Effector memory CD8-positive, alpha-beta T cell (primary cell): ENCODE measurements at places on chromosomes 6 and 20.

DNA sequence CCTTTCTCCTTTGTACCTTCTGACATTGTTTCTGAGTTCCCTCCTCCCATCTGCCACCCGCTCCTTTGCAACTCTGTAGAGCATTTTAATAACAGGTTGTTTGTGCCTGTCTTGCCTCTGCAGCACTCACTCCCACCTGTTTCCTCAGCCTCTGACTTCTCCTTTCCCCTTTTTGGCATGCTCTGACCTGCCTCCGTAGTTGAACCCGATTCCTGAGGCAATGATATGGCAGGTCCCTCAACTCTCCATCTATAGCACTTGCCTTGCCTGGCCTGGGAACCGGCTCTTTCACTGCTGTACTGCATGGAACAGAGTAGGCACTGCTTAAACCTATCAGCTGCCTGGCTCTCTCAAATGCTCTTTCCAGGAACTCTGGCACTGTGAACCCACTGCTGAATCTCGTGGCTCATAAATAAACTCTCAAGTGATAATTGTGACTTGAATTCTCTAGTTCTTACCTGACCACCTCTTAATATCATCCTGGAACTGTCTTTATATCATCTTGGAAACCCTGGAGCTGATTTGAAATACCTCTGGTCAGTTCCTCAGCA lies 50.3 kb downstream of the UTRN start:
- no peak for DNase-seq

DNA sequence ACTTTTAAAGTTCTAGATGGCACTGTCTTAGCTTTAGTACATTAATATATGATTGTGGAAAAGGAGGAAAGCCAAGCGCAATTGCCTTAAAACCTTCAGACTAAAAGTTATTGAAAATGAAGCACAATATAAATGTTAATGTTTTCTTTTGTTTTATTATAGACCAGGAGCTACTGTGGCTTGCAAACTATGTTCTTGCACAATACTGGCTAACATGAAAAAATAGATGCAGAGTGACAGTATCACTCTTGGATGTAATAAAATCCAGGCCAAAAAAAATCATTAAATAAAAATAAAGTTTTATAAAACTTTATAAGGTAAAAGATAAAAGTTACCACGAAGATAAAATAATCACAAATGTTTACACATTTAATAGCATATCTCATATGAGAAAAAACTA lies 18.3 kb upstream of the PLN start:
- DNase-seq, result no peak

GRCh38 chr6:7073082-7073820 lies 34.5 kb upstream of the RREB1 start:
- no peak for DNase-seq

DNA sequence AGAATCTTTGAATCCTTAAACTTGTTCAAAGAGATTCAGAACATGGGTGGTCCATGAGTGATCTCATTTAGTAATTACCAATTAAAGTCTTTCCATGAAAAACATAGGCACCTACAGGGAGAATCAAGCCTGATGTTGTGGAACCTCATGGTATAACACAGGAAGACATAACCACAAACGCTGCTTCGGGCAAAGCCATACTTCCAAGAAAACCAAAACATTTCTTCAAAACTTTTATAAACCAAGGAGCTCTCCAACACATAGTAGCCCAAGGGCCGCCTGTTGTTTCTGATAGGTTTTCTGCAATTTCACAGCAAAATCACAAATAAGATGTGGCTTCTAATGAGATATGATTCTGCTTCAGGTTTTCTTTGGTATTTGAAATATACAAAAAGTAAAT lies 2.5 kb downstream of the CHD6 start:
- no peak for DNase-seq

DNA sequence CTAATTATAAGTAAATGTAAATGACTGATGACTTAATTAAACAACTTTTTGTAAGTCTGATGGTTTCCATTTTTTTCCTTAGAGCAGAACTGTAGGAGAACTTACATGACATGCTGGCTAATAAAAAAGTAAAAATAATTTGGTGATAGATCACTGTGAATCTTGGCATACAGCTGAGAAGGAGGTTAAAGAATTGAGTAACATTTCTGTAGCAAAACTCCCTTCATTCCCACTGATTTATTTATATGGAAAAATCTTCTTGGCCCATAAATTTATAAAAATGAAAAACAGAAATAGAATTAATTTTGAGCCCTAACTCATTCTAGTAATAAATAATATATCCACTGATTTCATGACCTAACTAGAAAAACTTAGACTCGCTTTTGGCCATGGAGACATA lies 48.1 kb downstream of the SLC22A3 start:
- no peak for DNase-seq

- DNase-seq, result no peak
Observed at GRCh38 chr6:142356201-142356883, 54.5 kb downstream of the ADGRG6 start.

DNA sequence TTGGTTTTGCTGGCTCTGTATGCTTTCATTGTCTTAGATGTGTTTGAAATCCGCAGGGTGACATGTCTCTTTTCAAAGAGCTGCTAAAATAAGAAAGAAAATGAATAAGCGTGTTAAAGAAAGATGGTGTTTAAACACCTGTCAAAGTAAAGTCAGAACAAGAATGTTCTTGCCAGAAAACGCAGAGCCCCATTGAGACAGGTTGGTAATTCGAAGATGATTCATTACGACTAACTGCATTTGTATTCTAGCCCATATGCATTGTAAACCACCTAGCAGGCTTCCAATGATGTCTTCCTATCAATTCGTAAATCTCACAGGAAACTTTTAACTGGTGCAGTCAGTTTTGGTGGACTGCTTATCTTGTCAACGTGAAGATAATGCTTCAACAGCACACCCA lies 16.8 kb downstream of the PHACTR2 start:
- DNase-seq, result no peak

- DNase-seq, result no peak
Observed at GRCh38 chr6:85472744-85473143, 22.9 kb downstream of the NT5E start.

DNA sequence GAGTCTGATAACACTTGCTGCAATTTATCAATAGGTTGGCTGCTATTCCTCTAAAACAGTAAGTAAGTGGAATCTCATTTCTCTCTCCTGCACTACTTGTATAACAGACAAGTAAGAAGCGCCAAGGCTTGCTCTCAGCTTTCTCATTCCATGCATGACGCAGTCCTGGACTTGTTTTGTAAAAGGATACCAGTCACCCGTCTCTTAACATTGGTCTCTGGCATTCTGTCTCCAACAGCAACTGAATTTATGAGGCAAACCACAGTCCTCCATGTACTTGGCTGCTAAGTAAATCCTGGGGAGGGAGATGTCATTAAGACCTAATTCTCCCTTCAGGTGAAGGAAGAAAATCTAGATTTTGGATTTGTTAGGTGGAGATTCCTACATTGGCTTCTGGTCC lies 115.4 kb downstream of the OPN5 start:
- no peak for DNase-seq

GRCh38 chr6:44514576-44515193 lies 127.2 kb downstream of the CDC5L start:
- no peak for DNase-seq

DNA sequence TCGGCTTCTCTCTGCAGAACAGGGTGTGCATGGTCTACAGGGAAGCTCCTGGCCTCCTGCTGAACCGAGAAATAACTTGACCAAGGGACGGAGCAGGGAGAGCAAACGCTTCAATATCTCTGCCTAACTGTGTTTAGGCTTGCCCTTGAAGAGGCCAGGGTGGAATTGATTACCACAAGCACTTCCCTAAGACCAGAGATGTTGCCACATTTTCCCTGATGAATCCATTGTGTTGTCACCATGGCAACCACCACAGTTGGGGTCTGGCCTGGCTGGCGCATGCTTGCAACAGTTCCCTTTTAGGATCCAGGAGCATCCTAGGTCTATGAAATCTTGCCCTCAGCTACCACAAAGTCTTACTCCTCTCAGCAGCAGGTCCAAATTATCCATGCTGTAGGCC lies 213.5 kb upstream of the SULF2 start:
- DNase-seq, result no peak

GRCh38 chr20:2342243-2342642 lies 38.5 kb upstream of the TGM6 start:
- no peak for DNase-seq

- no peak for DNase-seq
Observed at GRCh38 chr20:54472607-54473006, 2.8 kb upstream of the DOK5 start.

DNA sequence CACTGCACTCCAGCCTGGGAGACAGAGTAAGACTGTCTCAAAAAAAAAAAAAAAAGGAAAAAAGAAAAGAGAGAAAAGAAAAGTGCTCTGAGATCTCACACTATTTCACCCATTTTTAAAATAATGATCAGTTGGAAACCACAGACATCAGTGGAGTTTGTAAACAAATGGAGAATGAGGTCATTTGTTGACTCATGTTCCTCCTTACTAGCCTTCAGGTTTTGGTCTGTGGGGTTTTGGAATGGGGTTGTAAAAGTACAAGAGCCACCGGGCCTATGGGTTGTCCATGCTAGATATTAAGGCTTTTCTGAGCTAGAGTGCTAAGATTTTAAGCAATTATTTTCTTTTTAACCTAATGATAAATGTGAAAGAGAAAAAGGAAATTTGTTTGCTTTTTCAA lies 104.4 kb upstream of the PRL start:
- DNase-seq, result no peak

GRCh38 chr6:14795451-14795850 lies 450.4 kb upstream of the JARID2 start:
- no peak for DNase-seq

GRCh38 chr6:26478985-26479278 lies 21.2 kb upstream of the BTN1A1 start:
- no peak for DNase-seq

DNA sequence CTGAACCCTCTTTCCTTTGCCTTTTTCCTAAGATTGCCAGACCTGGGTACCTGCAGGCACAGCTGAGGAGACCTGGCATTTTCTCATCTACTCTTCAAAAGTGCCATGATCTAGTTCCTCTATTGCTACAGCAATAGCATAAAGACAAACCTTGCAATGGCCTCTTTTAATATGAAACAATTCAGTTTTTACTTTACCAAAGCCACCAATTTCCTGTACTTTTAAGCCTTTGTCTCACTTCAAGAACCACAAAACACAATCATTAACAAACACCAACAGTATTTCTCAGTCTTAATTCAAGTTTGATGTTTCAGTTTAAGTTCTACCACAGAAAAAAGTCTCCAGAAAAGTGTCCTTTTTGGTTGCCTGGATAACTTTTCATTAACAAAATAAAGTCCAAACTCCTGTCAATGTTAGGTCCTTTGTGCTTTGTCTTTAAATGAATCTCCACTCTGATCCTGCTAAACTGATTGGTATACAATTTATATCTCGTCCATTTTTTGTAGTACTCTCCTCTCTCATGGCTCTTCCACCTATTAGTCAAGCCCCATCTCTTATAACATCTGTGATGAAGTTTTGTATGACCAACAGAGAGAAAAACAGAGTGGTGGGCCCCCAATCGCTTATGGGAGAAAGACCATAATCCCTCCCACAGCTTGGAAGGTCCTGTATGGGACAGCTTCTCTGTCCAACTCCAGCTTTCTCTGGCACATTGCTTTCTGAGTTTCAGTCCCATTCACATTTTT lies 50.5 kb upstream of the THEMIS start:
- no peak for DNase-seq
